BE2C (cell line): ENCODE measurements at places on chromosomes 3 and 15.

DNA sequence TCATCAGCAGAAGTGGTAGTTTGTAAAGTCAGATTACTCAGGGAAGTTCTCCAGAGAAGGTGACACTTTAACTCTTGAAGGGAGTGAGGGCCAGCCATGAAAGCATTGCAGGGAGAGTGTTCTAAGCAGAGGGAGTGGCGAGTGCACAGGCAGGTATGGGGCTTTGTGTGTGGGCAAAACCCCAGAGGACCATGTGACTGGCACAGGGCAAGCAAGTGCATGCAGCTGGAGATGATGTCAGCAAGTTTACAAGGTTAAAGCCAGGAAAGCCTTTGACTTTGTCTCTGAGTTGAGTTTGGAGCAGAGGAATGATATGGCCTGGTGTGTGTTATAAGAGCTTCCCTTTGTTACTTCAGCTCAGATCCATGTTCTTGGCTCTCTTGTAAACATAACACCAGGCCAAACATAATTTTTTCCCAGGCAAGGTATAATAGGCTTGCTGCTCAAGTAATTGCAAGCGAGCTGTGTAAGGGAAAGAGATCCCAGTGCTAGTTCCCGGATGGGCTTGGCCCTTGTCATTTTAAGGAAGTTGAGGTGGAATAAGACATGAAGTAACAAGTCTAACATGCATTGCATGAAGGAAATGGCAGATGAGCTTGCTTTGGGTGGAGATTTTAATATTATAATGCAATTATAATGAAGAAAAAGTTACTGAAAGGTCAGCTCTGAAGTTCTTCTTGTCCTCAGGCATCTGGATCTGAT lies 341.1 kb upstream of the LRRC3B start:
- no peak for DNase-seq

DNA sequence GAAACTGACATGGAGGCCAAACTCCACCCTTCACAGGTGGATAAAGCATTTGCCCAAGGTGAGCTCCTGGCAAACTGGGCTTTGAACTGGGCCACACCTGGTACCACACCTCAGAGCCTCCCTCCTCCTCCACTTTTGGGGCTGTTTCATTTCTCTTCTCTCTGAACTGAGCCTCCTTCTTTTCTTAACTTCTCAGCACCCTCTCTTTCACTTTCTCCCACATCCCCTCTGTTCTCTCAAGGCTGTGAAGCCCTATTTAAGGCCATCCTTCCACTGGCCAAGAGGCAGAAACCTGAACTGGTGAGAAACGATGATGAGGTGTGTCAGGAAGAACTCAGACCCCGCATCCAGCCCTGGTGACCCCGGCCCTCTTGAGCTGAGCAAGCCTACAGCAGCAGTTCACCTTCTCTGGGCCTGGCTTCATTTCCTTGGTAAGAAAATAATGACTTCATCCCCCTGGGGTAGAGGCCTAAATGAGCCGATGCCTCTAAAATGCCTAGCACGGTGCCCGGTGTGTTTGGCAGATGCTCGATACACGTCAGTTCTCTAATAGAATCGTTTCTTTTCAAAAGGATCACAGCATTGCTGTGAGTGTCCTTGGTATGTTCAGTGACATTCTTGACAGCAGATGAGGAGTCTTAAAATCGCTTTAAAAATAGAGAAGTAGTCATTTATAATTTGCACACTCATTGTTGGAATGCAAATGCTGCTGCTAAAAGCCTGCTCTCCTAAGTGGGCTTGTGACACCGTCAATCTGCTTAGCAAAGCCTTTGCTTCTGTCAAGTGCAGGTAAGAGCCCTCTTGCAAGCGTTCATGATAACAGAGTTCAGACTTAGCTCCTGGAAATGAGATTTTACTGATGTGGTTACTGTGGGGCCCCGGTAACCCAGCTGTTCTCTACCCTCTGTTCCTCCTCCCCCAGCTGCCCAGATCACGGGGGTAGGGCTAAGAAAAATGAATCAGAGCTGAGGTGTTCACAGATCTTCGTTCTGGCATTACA lies 97.7 kb upstream of the ATP2B2 start:
- DNase-seq: no peak

DNA sequence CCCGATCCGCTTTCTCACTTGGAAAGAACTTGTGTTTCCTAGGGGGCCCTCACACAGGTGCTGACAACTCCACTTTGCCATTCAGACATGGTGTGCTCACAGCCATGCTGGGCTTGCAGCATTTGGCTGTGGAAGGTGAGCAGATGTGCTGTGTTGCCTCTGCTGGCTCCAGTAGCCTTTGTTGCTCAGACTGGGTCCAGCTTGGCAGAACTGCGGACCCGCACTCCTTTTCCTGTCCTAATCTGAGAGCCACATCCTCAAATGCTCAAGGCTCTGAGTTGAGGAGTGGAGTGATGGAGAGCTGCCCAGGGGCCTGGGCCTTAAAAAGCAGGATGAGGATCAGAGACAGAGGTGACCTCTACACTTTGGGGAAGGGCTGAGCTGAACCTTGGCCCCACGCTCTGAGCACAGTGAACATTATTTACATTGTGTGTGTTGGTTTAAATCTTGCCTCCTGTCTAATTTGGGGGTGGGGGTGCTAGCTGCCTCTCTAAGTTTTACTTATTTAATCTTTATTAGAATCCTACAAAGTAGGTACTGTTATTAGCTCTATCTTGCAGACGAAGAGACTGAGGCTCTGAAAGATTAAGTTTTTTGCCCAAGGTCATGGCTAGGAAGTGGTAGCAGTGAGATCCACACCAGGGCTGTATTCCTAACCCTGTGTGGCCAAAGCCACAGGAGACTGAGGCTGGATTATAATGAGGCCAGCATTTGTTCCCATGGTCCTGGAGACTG lies 17.2 kb downstream of the ACOX2 start:
- DNase-seq: no peak

GRCh38 chr3:151724576-151725562 lies 8.9 kb upstream of the AADACL2 start:
- no peak for DNase-seq
